NCI-H510A (cell line): ENCODE measurements at places on chromosomes 6 and 20.

DNA sequence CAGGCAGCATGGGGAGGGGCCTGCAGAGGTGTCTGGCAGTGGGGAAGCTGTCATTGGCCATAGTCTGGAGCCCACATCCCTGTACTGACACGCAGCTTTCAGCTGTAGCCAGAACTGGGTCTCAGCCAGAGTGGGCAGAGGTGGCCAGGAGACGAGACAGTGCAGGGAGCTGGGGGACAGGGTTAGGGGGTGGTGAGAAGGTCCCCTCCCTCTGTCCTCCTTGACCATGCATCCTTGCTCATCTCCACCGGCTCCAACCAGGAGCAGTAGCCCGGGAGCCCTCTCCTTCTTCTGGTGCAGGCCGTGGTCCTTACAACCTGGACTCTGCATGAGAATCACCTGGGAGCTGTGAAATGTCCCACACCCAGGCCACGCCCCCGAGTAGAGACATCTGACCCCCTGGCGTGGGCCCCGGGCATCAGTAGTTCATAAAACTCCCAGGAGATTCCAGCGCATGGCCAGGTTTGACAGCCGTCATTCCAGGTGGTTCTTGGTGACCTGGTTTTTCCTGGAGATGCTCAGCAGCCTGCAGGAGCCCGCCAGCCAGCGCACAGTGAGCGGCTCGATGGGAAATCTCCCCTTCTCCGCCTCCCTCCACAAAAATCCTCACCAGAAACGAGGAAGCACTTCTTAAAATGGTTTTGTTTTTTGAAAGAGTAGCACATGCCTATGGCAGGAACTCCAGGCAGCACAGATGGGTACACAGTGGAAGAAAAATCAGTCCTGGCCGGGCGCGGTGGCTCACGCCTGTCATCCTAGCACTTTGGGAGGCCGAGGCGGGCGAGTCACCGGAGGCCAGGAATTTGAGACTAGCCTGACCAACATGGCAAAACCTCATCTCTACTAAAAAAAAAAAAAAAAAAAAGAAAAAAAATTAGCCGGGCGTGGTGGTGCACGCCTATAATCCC is 56.2 kb downstream of the ADNP start:
- DNase-seq = no peak

DNA sequence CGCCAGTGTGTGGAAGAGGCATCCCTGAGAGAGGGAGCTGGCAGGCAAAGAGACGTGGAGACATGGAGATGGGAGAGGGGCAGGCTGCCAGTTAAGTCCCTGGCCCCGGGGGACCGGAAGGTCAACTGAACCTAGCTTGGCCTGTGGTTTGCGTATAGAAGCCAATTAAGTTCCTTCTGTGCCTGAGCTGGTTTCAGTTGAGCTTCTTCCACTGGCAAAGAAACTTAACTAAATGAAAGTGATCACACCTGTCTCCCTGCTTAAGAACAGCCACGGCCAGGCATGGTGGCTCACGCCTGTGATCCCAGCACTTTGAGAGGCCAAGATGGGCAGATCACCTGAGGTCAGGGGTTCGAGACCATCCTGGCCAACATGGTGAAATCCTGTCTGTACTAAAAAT is 26.7 kb upstream of the NNAT start:
- no peak for DNase-seq

DNA sequence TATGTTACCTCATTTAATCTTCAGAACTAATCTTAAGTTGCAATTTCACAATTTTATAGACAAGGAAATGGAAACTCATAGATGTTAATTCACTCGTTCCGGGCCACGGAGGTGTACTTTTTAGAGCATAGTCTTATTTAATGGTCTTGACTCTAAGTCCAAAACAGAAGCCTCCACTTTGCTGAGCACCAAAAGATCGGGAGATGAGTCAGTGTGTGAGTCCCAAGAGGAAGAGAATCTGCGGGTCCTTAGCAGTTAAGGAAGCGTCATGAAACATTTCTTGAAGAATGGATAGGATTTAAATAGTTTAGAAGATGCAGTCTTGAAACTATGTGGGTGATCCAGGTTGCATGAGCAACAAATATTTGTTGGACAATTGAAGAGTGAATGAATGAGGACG is 231.8 kb upstream of the QKI start:
- DNase-seq = no peak

- DNase-seq = no peak
Measured at GRCh38 chr6:170584954-170585498, 589 bp upstream of the PDCD2 start.
